ENCODE measurements at places on chromosomes 11 and 22.

GRCh38 chr11:82494988-82495432 is 238.7 kb downstream of the FAM181B start:
- DNase-seq = no peak

DNA sequence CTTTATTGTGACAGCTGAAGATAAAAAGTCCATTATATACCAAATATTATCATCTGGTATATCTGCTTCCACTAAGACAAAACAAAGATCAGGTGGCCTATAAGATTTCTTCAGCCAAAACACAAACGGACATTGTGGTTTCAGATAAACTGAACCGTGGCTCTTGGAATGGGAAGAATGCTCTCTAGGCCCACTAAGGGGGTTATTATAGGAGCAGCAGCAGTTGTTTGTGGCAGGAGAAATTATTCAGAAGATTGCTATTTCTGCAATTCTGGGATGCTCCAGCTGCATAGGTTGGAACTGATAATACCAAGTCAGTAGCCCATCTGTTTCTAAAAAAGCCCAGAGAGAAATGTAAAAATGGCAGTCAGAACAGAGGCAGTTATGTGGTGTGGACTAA is 145.3 kb downstream of the NCAM1 start:
- peak; percentile 2 for DNase-seq

- no peak for DNase-seq
These were observed 48.9 kb downstream of the TP53I11 start for GRCh38 chr11:44901786-44902185.

DNA sequence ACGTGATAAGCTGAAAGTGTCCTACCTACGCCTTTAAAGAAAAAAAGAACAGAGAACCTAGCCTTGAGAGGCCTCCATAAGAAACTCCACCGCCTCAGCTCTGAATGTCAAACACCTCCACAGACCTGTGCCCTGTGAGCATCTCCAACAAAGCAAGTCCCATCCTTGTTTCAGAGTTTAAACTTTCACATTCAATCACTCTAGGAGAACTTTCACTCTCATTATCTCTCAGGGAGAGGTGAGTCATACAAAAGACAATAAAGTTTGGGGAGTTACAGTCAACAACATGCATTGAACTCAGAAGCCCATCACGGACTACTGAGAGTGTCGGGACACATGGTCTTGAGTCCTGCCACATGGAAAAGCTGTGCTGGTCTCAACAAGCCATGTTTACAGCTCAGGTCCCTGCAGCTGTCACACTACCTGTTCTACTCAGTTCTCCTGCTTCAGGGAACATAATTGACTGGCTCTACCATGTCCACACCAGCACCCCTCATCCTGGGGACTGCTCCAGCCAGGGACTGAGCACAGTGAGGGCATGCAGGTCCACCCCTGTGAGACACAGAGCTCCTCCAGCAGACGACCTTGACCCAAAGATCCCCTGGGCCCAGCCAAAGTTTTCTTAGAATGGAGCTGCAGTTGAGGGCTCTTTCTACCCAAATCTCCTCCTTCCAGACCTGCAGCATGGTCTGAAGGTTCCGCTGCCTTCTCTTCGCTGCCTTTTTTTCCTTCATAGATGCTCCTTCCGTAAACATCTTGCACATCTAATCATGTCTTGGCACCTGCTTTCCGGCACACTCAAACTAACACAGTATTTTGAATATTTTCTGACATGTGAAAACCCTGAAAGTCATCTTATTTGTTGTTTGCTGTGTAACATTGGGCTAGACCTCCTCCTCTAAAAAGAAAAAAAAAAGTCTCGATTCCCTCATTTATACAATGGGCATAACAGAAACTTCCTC is 114.9 kb downstream of the ETS1 start:
- DNase-seq = peak; percentile 52

DNA sequence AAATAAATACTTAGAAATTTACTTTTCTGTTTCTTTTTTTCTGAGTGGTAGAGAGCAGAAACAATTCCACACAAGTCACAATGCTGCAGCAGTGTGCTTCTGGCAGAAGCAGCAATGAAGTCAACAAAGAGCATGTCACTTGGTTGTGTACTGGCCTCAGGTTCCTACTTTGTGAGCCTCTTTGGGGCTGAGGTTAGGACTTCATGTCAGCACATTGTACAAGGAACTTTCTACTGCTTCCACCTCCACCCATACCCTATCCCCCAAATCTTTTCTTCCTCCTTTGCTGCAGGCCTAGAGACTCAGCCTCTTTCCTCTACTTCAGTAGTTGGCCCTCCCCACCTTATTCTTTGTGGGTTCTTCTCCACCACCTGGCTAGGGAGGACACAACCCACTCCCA is 252.7 kb upstream of the PITPNB start:
- DNase-seq = no peak

- DNase-seq = peak; percentile 35
These were observed 14.3 kb upstream of the ANKK1 start for GRCh38 chr11:113373306-113373705.

Data from fibroblast of the aortic adventitia (primary cell).